Stimulated activated CD4-positive, alpha-beta T cell treated with anti-CD3 and anti-CD28 coated beads, Interleukin-12 subunit alpha, Interleukin-12 subunit beta, amount 100 ng/mL, for 48 hours (primary cell): ENCODE measurements at places on chromosomes 2 and 18.
A peak's percentile ranks its signal among the peaks of the same experiment; 100 is the strongest.

- no peak for DNase-seq
Measured at GRCh38 chr2:124542932-124543640, 518.0 kb downstream of the CNTNAP5 start.

GRCh38 chr2:65278531-65278981 is 50.9 kb downstream of the ACTR2 start:
- DNase-seq = no peak

DNA sequence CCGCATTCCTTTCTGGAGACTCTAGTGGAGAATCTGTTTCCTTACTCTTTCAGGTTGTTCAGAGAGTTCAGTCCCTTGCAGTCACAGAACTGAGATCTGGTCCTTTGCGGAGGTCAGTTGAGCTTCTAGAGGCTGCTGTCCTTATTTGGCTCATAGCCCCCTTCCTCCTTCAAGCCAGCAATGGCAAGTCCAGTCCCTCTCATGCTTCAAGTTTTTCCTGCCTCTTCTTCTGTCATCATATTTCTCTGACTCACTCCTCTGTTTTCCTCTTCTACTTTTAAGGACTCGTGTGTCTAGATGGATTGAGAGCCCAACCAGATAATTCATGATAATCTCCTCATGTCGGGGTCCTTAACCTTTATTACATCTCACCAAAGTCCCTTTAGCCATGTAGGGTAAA is 173.5 kb upstream of the FOSL2 start:
- no peak for DNase-seq

- DNase-seq = no peak
Measured at GRCh38 chr2:47225061-47225783, 70.1 kb upstream of the STPG4 start.

DNA sequence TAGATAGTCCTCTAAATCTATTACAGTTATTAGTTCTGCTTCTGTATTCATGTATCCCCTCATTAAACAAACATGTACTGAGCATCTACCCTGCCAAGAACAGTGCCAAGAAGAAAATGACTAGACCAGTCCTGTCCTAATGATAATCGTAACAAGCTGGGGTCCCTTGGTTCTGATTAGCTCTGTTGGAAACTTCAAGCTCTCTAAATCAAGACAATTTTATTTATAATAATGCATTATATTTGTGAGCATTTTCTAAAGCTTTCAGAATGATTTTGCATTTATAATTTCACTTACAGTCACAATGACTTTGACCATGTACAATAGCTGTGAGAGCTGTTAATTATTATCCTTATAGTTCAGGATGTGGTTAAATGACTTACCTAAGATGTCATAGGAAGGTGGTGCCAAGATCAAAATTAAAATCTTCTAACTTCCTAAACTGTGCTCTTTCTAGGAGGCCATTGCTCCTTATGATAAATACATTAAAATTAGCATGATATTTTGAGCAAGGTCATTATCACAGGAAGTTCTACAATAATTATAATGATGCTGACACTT is 336.5 kb upstream of the SLC39A10 start:
- DNase-seq = no peak

- peak; percentile 52 for DNase-seq
Measured at GRCh38 chr2:9656270-9656766, 25.5 kb upstream of the YWHAQ start.

DNA sequence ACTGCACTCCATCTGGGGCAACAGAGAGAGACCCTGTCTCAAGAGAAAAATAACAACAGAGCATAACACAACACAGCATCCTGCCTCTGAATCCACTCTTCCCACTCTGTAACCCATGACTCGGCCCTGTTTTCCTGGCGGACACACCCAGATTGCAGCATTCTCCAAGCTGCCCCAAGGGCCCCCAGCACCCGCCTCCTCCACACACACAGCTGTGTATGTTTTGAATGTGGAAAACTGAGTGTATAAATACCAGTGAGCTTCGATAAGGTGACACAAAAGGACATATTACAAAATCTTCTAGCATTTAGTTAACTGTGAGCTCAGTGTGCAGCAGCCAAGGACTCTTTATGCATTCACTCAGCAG is 13.0 kb downstream of the IMPA2 start:
- DNase-seq = no peak

DNA sequence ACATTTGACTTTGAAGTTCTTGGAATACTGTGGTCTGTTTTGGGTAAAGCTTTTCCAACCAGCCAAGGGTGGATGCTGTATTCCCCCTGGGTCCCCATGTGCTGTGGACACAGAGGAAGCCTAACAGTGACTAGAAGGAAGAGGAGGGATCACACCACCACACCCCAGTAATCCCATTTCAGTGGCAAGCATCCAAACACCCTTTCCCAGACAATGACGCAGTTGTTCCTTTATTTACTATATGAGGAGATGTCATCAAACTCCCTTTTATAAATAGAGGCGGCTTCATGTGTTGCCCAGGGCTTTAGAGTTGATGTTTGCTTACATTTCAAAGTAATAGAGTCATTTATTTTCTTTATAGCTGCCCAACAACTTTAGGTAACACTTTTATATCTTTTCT is 959.4 kb upstream of the GYPC start:
- DNase-seq = no peak

DNA sequence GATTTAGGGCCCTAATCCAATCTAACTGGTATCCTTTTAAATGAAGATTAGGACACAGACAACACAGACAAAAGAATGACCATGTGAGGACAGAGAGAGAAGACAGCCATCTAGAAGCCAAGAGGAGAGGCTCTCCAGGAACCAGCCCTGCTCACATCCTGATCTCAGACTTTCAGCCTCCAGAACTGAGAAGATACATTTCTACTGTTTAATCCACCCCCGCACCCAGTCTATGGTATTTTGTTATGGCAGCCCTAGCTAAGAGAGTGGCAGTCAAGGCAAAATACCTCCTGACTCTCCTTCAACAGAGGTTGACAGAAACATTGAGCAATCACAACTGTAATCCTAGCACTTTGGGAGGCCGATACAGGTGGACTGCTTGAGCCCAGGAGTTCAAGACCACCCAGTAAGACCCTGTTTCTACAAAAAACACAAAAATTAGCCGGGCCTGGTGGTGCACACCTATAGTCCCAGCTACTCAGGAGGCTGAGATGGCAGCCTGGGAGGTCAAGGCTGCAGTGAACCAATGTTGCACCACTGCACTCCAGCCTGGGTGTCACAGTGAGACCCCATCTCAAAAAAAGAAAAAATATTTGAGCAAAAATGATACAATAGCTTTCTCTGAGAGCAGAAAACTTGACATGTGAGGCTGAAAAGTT is 34.7 kb downstream of the WDR33 start:
- DNase-seq = no peak

DNA sequence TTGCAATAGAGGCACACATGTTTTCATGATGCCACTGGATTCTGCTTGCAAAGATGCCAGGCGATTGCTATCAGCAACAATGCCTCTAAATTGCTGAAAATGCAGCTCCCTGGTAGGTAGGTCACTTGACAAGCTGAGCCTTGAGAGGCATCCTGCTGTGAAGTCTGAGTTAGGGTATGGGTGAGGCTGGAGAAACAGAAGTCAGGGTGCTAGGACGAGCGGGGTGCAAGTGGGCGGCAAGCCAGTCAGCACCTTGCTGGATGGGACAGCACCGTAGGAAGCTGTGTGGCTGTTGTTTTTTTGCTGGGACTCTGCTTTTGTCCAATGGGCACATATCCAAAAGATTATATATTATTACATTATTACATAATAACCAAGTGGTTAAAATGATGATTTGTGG is 10.5 kb upstream of the CLIP4 start:
- no peak for DNase-seq

DNA sequence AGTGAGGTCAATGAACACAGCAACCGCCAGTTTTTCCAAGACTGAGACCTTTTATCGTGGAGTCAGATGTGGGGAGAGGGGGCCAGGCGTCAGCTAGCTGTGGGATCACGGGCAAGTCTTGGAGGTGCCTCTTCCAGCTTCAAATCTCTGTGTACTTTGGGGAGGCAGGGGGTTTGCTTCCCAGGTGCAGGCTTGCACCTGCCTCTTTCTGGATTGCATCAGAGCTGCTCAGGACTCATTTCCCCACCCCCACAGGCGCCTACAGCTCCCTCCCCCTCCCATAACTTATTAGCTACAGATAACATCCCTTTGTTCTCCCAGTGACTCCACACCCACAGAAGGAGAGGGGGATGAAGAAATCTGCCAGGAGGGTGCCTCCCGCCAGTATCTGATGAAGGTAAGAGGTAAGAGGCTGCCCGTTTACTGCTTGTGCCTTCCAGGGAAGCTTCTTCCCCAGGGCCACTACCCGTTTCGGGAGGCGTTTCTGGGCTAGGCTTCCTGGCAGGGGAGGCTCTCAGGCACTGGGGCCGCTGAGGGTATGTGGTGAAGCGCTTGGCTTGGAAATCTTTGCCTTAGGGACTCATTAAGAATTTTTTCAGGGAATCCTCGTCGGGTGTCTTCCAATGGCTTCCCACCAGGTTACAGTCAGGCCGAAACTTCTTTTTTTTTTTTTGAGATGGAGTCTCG is 18.8 kb upstream of the MRPL33 start:
- DNase-seq = no peak

GRCh38 chr2:134226601-134227000 is 27.3 kb upstream of the MGAT5 start:
- DNase-seq = no peak

- DNase-seq = peak; percentile 34
Measured at GRCh38 chr18:54776282-54776977, 51.8 kb upstream of the RAB27B start.

DNA sequence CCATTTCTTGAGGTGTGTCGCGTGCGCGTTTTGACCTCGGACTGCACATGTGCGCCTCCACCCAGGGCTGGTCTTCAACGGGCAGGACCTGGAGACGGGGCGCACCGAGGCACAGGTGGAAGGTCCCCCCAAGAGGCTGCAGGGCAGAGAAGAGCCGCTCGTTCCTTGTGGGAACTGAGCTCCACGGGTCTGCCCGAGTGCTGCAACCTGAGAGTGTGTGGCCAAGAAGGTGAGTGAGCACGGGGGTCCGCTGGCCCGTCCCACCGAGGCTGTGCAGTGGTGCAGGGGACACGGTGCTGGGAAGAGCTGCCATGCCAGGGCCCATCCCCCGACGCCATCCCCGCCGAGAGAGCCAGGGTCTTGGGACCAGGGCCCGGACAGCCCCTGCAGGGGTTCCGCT is 268.3 kb downstream of the GALR1 start:
- no peak for DNase-seq

DNA sequence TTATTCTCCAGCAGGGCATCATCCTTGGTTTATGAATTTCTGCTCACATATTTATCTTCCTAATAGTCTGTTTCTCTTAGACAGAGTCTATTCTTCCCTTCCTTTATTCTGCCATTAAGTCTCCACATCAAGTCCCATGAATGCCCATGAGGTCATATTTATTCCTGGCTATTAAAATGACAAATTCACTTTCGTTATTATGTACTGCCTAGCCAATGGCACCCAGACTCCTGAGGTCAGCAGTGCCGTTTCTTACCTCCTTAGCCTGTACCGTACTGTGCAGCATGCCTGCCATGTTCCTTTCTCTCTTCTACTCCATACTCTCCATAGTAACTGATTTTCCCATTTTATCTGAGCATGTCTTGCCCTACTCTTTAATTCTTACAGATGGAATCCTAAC is 82.3 kb upstream of the SPTBN1 start:
- no peak for DNase-seq

- DNase-seq = no peak
Measured at GRCh38 chr2:15633971-15634346, 42.3 kb downstream of the DDX1 start.

- DNase-seq = no peak
Measured at GRCh38 chr18:48657447-48658120, 118.8 kb downstream of the CTIF start.
